ENCODE measurements at places on chromosomes 16 and 17.

DNA sequence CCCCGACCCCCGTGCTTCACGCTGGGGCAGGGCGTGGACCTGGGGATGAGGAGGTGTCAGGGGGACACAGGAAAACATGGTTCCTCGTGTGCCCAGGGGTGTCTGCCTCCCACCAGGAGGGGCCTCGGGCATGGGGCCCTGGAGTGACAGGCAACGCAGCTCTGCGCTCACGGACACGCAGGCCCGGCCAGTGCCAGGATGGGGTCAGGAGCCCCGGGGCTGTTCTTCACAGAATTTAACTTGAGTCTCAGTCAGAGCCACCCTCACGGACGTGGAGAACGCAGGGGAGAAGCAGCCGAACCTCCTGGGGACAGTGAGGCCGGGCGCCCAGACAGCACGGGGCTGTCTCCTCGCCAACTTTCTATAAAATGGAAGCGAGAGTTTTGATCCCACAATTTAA is 16.7 kb downstream of the UNKL start:
- no peak for DNase-seq

DNA sequence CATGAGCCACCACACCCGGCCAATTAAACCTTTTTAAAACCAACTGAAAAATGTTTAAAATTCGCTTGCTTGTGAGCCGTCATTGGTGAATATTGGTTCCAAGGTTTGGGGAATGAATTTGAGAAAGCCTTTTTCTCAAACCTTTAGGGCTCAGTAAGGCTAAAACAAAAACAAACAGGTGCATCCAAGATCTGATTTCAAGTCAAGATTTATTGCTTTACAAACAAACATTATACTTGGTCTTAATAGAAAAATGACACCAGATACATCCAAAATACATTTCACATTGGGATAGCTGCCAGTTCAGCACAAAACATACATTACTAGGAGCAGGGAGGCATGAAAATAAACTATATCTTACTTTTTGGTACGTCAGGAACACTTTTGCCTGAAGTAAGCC is 5.4 kb downstream of the C17orf58 start:
- DNase-seq, result no peak

- DNase-seq, result no peak
Measured at GRCh38 chr17:15237106-15237425, 28.1 kb downstream of the PMP22 start.

DNA sequence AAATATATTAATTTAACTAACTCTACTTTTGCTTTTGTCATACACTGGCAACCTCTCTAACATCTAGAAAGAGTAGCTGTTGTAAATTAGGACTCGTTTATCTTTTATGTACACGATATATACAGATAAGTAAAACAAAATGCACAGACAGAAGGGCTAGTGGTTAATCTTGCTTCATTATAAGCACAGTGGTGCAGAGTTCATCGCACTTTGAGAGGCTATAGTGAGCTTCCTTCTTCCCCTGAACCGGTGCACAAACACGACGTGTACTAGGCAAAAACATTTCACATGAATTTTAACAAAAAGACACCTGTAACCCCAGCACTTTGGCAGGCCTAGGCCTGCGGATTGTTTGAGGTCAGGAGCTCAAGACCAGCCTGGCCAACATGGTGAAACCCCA is 10.4 kb upstream of the GOT2 start:
- no peak for DNase-seq

- DNase-seq, result peak; percentile 93
Measured at GRCh38 chr16:84836234-84836647, 16.5 kb downstream of the CRISPLD2 start.

DNA sequence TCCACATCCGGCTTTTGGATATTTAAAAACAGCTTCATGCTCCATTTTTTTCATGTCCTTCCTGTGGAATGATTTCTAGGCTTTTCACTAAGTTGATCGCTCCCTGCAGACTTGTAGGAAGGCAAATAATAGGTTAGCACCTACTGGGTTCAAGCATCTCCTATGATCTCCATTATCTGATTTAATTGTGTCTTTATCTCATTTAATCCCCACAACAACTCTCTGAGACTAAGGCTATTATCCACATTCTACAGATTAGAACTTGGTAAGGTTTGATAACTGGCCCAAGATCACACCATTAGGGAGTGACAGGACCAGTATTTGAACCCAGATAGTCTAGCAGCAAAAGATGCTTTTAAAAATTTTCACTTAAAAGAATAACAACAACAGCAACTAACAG is 46.2 kb upstream of the HOXB9 start:
- DNase-seq, result no peak

GRCh38 chr17:58337600-58338453 is 9.2 kb upstream of the TSPOAP1 start:
- peak; percentile 93 for DNase-seq

GRCh38 chr17:59287452-59287851 is 44.0 kb upstream of the YPEL2 start:
- DNase-seq, result no peak

DNA sequence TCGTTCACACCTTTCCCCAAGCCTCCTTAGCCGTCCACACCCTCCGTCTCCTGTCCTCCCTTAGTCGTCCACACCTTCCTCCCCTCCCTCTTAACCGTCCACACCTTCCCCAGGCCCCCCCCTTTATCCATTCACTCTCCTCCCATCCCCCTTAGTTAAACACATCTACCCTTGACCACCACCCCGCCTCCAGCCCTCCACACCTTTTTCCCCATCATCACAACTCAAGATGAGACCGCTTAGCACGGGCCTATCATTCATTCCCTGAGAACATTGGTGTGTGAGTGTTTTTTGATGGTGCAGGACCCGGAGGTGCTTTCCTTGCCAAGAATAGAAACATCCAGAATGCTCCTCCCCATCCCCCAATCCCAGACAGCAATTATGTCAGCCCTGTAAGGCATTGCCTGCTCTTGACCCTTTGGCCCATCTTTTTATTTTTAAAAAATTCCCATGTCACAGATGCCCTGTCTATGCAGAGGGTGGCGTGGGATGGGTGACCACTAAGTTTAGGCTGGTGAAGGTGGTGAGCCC is 1.4 kb downstream of the TENT4B start:
- no peak for DNase-seq

- peak; percentile 47 for DNase-seq
Measured at GRCh38 chr16:4273858-4274311, 1.1 kb upstream of the TFAP4 start.

DNA sequence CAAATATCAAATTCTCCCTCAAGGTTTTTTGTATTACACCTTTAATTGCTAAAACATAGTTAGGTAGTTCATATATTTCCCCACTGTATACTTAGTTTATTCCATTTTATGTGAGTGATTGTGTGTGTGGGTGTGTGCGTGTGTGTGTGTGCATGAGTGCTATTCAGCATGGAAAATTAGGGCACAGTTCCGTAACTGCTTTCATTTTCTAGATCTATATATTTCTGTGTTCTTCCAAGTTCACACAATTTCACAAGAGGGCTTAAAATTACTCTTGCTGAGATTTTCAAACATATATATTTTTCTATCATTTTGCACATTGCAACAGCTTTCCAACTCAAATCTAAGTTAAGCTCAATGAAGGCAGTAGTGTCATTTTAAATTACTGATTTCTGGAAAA is 782.9 kb upstream of the SOX9 start:
- DNase-seq, result no peak

DNA sequence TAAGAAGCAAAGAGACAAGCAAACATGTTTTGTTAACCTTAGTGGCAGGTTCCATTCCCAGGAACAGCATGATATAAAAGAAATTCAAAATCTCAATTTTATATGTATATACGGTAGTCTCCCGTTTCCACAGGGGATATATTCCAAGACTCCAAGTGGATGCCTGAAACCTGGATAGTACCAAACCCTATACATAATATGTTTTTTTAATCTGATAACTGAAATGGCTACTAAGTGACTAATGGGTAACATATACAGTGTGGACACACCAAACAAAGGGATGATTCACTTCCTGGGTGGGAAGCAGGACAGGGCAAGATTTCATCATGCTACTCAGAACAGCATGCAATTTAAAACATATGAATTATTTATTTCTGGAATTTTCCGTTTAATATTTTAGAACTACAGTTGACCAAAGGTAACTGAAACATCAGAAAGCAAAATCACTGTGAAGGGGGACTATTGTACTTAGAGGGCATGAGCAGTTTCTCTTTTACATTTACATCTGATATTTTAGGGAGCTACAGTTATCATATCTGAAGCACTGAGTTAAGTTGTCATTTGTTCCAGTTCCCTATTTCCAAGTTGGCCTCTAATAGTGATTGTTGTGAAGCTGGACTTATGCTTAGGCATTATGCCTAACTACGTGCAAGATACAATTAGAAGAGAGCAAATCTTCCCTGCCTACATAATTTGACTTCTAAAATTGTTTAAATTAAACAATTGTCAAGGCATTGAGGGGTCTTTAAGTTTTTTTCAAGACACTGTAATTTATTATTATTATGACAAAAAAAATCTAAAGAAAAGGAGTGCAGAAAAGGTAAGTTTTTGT is 34.1 kb upstream of the ABCA6 start:
- DNase-seq, result peak; percentile 62

Data from HS-27A (cell line).